ENCODE measurements at places on chromosomes 1 and 21.

- DNase-seq = peak; percentile 78
These were observed 147.2 kb downstream of the CHD1L start for GRCh38 chr1:147389532-147390184.

DNA sequence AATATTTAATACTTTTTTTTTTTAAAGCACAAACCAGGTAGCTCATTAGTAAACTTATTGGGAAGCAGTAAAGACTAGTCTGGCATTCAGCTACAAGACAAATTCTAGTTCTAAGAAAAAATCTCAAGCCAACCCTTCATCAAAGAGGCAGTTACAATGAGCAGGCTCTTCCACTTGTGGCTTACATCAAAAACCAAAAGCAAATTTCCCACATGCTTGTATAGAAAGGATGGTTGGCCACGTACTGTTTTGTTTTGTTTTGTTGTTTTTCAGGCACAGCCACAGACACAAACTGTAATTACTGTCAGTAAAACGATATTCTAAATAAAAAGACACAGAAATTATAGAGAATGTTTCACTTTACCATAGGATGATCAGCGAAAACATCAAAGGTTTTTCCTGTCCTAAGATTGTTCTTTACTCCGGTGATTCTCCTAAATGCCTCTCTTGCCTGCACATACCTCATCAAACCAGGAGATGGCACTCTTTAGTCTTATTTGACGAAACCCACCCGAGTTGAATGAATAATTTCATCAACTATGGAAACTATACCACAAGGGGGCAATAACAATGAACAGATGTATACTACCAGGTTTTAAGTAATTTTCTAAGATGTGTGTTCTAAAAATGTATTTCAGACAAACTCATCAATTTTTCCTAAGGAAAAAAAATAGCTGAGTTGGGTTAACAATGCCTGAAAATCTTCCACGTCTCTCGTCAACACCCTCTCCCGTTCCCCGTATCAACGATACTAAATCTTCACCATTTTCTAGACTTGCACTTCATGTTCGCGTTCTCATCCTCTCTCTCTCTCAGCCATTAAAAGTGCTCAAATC, 26.9 kb downstream of the RPL5 start:
- DNase-seq = peak; percentile 76

- DNase-seq = no peak
These were observed 188.5 kb downstream of the LTN1 start for GRCh38 chr21:28804089-28804670.

GRCh38 chr1:246364415-246364941, 142.6 kb downstream of the SMYD3 start:
- DNase-seq = no peak

DNA sequence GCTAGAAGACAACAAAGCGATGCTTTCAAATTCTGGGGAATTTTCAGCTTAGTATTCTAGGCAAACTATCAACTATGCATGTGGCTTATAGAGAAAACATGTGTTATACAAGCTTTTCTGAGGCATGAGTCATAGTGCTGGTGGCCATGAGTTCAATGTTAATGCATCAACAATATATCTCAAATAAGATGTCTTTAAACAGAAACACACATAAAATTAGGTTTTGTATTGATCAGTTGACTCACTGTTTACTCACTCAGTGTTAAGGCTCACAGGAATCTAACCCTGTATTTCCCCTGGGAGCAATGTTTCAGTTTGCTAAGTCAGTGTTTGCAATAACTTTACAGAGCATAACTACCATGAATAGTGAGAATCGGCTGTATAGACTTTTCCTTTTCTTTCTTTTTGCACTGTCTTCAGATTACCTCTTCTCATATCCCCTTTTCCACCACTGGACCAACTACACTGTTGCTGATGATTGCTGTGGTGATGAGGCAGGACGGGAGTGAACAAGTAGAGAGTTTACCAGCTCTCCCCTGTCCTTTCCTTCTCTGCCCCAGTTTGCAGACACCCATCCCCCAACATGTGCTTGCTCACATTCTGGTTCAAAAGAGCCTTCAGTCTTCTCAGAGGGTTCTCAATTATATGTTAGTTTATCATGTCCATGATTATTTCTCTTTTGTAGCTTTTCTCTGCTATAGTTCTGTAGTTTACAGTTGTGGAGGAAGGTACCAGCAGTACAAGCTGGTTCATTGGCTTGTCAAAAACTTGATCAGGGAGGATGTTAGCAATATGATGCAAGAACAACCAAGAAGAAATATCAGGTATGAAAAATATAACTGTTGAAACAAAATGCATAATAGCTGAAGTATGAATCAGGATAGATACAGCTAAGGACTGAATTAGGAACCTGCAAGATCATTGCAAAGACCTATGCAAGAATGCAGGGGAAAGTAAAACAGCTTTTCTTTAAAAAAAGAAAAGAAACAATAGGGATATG, 23.9 kb downstream of the CD2 start:
- DNase-seq = peak; percentile 58

GRCh38 chr1:232980355-232980978, 30.1 kb downstream of the NTPCR start:
- no peak for DNase-seq

DNA sequence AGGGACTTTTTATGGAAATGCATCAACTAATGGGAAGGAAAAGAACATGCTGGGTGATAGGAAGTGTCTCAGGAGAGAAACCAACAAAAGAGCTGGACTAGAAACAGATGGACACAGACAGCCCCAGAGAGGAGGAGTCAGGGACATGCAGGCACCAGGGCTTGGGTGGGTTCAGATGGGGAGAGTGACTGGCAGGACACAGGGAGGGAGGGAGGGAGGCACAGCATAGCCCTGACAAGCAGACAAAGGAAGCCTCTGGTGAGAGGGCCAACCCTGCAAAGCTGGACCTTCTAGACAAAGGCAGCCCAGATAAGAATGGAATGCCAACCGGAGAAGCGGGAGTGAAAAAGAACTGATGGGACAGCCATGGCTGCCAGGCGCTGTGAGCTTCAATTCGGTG, 568.8 kb downstream of the AJAP1 start:
- no peak for DNase-seq

DNA sequence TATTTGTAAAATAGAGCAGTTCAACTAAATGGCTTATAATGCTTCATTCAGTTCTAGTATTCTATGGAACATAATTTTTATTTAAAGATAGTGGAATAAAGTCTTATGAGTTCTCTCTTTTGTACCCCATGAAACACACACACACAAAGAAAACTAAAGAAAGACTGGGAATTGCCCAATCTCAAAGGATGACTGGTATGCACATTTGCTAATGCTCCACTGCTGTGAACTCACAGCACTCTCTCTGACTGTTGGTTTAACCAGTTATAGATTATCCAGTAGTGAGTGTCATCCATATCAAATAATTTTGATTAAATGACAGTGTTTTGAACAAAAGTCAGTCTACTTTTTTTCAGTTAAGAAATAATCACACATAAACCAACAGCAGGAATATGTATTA, 1082.4 kb upstream of the B3GALT2 start:
- no peak for DNase-seq
